ENCODE measurements at places on chromosomes 3 and 15.

DNA sequence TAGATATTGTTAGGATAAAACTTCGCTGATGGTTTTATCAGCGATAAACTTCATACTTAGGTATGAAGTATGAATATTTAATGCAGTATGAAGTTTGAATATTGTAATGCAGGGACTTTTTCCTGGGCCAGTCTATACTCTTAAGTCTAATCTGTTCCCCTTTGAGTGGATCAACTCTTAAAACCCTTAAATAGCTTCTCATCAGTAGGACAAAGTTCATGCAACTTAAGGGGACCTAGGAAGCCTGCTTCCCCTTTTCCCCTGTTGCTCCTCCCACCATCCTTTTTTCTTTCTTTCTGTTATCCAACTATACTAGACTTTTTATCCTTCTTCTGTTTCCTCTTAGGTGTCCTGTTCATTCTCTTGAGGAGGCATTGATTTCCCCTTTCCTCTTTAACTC, 78.7 kb downstream of the MITF start:
- no peak for DNase-seq

DNA sequence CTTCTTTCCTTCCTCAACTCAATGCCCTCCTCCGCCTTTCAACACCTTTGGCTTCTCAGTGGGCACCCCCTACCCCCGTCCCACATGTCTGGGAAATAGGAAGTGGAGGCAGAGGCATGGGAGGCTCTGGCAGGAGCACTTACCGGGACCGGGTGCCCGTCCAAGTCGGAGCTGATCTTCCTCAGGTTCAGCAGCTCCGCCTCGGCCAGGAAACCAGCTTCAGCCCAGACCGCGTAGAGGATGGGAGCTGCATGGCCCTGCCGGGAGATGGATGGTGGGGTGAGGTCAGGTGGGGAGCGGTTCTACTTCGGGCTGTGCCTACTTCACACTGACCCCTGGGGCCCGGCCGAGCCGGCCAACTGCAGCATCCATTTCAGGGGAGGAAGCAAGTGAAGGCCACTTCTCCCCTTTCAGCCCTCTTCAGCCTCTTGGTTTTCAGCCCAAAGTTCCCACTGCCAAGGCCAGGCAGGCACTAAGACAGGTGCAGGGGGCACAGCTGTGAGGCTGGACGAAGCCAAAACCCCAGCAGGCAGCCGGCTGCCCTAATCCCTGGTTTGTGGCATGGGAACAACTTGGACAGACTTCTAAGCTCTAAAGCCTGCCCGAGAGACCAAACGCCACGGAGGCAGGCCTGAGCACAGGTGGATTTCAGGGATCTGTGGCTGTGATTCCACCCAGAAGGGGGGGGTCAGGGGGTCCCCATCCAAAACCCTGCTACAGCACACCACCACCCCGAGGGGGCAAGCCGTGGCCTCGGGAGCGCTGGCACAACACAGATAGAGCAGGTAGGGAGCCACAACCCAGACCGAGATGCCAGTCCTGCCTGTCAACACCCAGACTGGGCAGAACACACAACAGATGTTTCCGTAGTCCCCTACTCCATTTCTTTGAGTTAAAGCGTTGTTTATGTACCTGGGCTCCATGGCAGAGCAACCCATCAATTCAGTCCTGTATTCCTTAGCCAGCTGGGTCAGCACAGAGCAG, 14.5 kb downstream of the TKT start:
- no peak for DNase-seq

GRCh38 chr3:112685956-112686799, 45.2 kb upstream of the CCDC80 start:
- no peak for DNase-seq

GRCh38 chr3:185028121-185028520, 124.7 kb downstream of the C3orf70 start:
- DNase-seq, result no peak

GRCh38 chr3:14846226-14846880, 27.6 kb downstream of the FGD5 start:
- no peak for DNase-seq

DNA sequence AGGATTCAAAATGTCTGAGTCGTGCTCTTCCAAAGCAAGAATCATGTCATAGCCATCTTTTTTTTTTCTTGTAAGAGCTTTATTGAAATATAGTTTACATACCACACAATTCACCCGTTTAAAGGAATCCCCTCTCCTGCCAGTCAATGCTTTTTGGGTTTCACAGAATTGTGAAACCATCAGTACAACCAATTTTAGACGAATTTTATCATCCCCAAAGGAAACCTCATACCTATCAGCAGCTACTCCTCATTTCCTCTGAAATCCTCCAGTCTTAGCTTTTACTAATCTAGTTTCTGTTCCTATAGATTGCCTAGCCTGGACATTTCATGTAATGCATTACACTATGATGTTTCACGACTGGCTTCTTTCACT, 39.6 kb downstream of the ADIPOQ start:
- DNase-seq, result no peak

DNA sequence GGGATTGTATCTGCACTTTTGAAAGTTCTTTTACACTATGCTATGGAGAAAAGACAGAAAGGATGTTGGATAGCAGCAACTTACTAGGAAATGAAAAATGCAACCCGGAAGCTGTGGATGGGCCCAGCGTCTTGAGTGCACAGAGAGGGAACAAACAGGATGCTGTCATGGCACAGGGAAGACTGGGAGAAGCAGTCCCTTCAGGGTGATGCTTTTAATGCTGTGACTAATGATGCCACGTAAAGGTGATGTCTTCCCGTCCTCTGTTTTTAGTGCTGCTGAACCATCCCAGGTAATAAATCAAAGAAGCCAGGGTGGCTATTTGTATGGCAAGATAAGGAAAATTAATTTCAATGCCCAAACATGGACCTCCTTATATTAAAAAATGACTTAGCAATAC, 437.6 kb downstream of the FOXP1 start:
- no peak for DNase-seq

DNA sequence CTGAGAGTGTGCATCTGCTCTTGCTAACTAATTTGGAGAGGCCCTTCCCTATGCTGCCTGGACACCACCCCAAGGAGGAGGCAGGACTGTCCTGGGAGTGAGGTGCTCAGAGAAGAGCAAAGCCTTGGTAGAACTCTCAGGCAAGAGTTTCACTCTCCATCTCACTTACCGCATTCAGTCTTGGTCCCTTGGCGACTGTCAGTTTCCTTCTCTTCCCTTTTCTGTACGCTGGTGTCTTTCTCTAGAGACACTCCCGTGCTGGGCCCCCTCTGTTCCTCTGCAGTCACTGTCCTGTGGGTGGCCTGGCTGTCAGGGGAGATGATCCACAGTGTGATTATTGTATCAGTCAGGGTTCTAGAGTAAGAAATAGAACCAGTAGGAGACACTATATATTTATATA, 44.0 kb downstream of the IDH2 start:
- DNase-seq, result no peak

- no peak for DNase-seq
Observed at GRCh38 chr3:174253196-174253823, 605.8 kb upstream of the NAALADL2 start.

DNA sequence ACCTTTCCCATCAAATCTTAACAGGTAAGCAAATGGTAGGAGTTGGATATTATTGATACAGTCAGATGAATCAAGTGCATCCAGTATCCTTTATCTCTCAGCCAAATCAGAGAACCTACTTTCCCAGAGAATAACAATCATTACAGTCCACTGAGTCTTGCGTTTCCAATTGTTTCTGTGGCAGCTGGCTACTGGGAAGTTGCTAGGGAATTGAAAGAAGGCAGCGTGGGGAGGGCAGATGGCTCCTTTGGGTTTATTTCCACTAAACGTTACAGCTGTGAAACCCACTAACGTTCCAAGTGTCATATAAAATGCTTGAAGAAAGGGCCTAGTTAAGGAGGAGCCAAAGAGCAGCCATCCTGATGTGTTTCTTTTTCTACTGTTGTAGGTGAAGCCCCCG, 78.4 kb downstream of the WDR72 start:
- DNase-seq, result no peak

- no peak for DNase-seq
Observed at GRCh38 chr3:129890125-129890524, 3.4 kb downstream of the TMCC1 start.

- DNase-seq, result no peak
Observed at GRCh38 chr3:125461896-125462295, 58.1 kb downstream of the SNX4 start.

GRCh38 chr3:124116906-124117305, 125.0 kb upstream of the ROPN1 start:
- no peak for DNase-seq

DNA sequence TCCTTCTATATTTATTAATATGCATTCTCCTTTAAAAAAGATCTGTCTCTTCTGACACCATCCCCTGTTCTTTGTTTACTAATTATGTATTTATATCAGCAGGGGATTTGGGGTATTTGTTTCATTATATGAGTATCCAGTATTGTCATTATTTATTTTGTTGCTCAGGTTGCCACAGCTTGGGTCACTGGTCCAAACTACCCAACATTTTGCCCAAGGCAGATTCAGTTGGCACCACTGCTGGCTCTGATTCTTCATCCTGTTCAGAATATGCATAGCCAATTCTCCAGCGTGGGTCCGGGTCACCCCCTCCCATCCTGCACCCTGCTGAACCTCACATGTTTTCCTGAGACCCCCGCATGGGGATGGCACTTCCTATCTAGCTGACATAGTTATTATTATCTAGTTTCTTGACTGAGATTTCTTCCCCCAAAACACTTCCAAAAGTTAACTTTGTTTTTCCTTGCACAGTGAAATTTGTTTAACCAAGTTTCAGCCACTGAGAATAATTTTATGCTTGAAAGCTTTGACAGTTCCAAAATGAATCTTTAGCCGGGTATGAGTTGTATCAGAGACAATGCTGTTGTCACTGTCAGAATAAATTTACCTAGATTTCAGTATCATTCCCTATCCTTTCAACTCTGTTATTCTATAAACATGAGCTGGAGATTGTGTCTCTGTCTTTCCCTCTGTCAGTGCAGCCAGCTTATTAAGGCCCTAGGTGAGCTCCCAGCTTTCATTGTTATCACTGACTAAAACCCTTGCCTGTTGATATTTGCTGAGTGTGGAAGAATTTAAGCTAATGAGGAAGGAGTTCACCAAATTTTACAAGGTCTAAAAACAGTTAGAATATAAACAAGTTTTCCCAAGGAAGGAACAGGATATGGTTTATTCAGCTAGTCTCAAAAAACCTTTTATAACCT, 70.3 kb downstream of the TGFBR2 start:
- no peak for DNase-seq

DNA sequence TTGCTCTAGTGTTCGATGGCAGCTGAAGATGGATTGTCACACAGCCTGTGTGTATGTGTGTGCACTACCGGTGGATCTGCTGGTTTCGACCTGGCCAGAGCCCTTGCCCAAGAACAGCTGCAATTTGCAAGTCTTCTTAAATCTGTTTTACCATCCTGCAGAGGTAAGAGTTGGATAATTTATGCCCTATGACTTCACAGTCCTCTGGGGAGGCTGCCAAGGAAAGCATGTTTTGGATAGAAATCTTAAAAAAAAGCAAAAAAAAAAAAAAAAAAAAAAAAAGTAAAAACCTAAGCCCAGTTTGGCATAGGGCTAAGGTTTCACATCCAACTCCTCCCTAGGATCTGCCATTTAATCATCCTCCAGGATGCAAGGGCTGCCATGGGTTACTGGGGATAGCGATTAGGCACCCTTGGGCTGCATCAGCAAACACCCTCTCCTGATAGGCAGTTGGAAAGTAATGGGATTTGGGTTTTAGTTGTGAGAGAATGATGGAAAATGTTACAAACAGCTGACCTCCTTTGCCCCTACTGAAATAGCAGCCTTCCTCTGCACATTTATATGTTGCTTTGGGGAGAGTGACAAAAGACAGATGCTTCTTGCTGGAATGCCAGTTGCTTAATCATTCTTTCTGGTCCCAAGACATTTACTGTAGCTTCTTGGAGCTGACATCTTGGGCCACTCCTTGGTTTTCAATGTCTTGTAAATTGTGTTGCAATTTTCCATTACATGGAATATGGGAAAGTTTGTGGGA, 35.4 kb downstream of the CD200R1L start:
- DNase-seq, result no peak

- no peak for DNase-seq
Observed at GRCh38 chr3:73216310-73216709, 154.9 kb downstream of the EBLN2 start.

DNA sequence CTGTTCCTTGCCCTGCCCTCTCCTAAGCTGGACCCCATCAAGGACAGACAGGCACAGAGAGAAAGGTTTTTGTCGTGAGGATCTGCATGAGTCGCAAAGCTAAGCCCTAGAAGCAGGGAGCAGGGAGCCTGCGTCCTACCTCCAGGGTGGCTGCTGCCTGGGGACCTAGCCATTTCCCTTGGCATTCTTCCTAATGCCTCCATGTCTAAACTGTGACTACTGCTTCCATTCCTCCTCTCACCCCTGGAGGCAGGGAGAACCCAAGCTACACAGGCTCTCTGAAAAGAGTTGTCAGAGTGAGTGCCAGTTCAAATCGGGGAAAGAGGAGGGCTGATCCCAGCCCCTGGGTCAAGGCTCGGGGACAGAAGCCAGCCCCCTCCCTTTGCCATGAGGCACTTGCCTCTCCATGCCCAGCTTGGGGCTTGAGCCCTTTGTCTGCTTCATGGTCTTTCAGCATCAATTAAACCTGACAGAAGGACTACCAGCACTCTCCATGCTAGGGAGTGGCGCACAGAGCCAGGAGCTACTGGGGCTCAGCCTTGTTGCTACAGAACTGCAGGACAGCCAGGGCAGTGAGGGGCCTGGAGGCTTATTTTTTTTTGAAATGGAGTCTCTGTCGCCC, 2.4 kb downstream of the GCHFR start:
- DNase-seq, result no peak

GRCh38 chr3:57787867-57788623, 31.9 kb downstream of the SLMAP start:
- DNase-seq, result no peak

GRCh38 chr15:80999623-81000036, 1.1 kb upstream of the TLNRD1 start:
- no peak for DNase-seq

DNA sequence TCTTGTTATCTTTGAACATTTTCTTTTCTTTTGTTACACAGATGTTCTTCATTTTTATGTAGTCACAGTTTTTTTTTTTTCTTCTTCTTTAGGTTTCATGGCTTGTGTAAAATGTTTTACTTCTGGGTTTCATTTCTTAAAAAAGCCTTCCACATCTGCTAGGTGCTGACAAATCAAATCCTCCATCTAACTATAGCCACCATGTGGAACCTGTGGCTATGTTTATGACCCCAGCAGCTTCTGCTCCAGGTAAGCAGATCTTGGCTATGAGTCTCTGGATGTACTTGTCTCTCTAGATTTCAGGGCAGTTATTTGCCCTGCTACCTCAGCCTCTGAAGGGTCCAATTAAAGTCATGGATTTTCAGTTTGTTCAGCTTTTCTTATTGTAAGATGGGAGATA, 44.5 kb downstream of the OXSM start:
- DNase-seq, result no peak

DNA sequence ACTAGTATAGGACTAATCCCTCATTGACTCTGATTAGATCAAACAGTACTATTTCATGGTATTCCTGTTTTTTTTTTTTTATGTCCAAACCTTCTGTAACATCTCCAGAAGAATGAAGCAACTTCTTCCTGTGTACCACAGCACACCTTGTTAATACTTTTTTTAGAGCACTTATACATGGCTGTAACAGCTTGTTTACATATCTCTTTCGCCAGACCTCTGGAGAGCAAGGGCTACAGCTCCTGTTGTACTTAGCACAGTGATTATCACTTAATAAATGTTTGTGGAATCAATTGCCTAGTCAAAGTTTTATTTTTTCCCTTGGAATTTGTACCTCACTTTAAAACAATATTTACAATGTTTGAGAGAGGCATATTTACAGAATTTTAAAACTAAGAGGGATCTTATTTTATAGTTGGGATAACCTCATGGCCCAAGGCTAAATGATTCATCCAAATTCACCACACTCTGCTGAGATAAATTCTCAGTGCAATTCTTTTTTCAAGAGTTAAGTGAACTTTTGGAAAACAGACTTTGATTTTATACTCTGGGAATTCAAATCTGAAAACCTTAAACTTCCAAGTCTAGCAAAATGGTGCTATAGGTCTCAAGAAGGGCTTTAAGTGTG, 9.2 kb upstream of the GATM start:
- DNase-seq, result no peak
